ENCODE measurements at places on chromosomes 3 and 15.

- H3K4me1 ChIP-seq, result no peaks in the 10 kb centered on the region
- no peak overlapping the region for H3K4me3 ChIP-seq
- DNase-seq, result no peak
- no peak overlapping the region for H3K27ac ChIP-seq
- no peaks in the 10 kb centered on the region for H3K27me3 ChIP-seq
- H3K36me3 ChIP-seq, result no peaks in the 10 kb centered on the region
Measured at GRCh38 chr3:171055336-171056178, 29.0 kb upstream of the SLC2A2 start.

- H3K4me3 ChIP-seq, result no peak overlapping the region
- DNase-seq, result no peak
- H3K36me3 ChIP-seq, result no peaks in the 10 kb centered on the region
- H3K4me1 ChIP-seq, result peaks cover 85% of the 10 kb centered on the region
- no peaks in the 10 kb centered on the region for H3K27me3 ChIP-seq
Measured at GRCh38 chr15:65085207-65085753, 8.7 kb downstream of the KBTBD13 start.

- H3K27ac ChIP-seq, result peak overlapping the region; percentile 86
- no peaks in the 10 kb centered on the region for H3K27me3 ChIP-seq
- no peaks in the 10 kb centered on the region for H3K36me3 ChIP-seq
- H3K4me1 ChIP-seq, result peaks cover 72% of the 10 kb centered on the region
- no peak for DNase-seq
- H3K4me3 ChIP-seq, result peak overlapping the region; percentile 94
Measured at GRCh38 chr3:32106929-32107362, 526 bp downstream of the GPD1L start.

GRCh38 chr15:22845289-22845900 lies 6.9 kb downstream of the NIPA2 start:
- no peak overlapping the region for H3K27ac ChIP-seq
- no peak overlapping the region for H3K4me3 ChIP-seq
- H3K4me1 ChIP-seq, result peaks cover 15% of the 10 kb centered on the region
- H3K36me3 ChIP-seq, result peaks cover 3% of the 10 kb centered on the region

DNA sequence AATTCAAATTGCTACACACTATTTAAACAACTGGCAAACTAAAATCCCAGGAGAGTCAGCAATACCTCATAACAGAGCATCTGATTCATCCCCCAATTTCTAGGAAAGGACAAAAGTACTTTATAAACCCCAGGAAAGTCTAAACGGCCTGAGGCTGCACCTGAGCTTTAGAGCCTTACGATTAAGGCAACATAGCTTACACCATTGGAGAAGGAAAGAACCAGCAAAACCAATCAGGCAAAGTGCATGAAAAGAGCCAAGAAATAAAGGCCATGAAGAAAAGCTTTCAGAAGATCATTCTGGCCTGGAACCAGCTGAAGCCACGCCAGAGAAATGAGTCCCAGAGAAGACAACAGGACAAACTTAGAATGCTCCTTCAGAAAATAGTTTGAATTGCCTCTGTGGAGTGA lies 48.1 kb downstream of the PTPN9 start:
- H3K27ac ChIP-seq, result peak overlapping the region; percentile 21
- no peak overlapping the region for H3K4me3 ChIP-seq
- H3K36me3 ChIP-seq, result peaks cover 12% of the 10 kb centered on the region
- DNase-seq, result no peak
- no peaks in the 10 kb centered on the region for H3K27me3 ChIP-seq
- peaks cover 32% of the 10 kb centered on the region for H3K4me1 ChIP-seq

DNA sequence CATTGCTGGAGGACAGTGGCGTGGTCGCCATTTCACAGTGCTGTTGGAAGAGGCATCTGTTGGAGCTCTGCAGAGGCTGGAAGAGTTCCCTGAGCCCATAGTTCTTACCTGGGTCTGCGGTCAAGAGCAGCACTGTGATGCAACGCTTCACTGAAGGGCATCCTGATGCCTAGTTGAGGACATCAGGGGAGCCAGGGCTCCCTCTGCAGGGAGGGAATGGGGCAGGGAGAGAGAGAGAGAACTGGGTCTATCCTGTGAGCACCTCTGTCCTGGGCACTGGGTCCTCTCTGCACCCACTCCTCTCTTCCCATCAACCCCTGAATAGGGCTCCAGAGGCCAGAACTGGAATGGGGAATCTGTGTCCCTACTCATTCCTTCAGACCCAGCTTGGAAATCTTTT lies 23.9 kb upstream of the MOBP start:
- no peaks in the 10 kb centered on the region for H3K27me3 ChIP-seq
- no peak overlapping the region for H3K4me3 ChIP-seq
- no peaks in the 10 kb centered on the region for H3K4me1 ChIP-seq
- no peaks in the 10 kb centered on the region for H3K36me3 ChIP-seq
- H3K27ac ChIP-seq, result no peak overlapping the region

GRCh38 chr3:45593708-45594601 lies 596 bp upstream of the LIMD1 start:
- H3K4me1 ChIP-seq, result peaks cover 47% of the 10 kb centered on the region
- H3K36me3 ChIP-seq, result no peaks in the 10 kb centered on the region
- no peak for DNase-seq
- peak overlapping the region; percentile 95 for H3K27ac ChIP-seq

DNA sequence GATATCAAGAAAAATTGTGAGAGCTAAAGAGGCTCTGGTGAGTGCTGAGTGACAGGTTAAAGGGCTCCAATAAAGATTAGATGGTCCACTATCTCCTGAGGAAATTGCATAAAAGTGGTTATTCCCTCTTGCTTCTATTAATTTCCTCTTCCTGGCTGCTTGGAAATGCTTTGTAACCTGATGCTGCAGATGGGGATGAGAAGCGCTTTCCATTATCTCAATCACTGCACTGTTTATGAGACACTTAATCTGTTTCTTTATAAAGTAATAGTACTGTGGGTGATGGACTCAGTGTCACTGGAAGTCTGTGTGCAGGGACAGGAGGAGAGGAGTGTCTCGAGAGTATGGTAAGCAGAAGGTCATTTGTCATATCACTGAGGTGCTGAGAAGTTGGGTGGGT lies 305.3 kb downstream of the EPHB1 start:
- no peaks in the 10 kb centered on the region for H3K4me1 ChIP-seq
- H3K27ac ChIP-seq, result no peak overlapping the region
- DNase-seq, result no peak
- no peaks in the 10 kb centered on the region for H3K36me3 ChIP-seq
- H3K4me3 ChIP-seq, result no peak overlapping the region
- no peaks in the 10 kb centered on the region for H3K27me3 ChIP-seq

- no peaks in the 10 kb centered on the region for H3K4me1 ChIP-seq
- no peaks in the 10 kb centered on the region for H3K36me3 ChIP-seq
- no peak for DNase-seq
- H3K4me3 ChIP-seq, result no peak overlapping the region
Measured at GRCh38 chr3:159062734-159063410, 261.0 kb downstream of the MFSD1 start.
